ENCODE measurements at places on chromosomes 16 and 17. TPM values are rescaled to one million over a fixed set of nuclear protein-coding genes. Genes with fewer than 3 reads are reported as not detected.

DNA sequence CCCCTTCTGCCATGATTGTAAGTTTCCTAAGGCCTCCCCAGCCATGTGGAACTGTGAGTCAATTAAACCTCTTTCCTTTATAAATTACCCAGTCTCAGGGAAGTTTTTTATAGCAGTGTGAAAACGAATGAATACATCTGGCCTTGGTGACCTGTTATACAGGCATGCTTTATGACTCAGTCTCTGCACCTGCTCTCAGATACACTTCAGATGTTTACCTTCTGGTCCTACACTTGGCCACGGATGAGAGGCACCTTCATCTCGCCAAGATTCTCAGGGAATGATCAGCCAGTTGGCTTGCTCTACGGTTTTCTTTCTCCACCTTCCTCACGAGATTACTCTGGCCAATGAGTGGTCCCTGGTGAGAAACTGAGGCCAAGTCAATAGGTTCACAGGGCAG lies 304.7 kb downstream of the CA10 start:
- DNase-seq, result no peak

DNA sequence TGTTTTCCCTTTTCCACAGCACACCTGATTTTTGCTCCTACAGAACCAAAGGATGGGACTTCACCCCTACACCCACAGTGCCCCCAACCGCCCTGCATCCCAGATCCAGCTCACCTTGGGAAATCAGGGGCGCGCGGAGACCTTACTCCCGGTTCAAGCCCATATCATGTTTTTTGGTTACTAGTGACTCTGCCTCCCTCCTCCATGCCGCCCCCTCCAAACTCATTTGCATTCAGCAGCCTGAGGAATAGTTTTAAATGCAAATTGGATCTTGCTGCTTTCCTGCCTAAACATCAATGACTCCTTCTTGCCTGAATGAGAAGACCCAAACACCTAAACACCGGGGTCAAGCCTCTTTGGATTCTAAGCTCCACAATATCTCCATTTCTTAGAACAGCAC lies 331.8 kb downstream of the TMEM114 start:
- DNase-seq, result no peak

DNA sequence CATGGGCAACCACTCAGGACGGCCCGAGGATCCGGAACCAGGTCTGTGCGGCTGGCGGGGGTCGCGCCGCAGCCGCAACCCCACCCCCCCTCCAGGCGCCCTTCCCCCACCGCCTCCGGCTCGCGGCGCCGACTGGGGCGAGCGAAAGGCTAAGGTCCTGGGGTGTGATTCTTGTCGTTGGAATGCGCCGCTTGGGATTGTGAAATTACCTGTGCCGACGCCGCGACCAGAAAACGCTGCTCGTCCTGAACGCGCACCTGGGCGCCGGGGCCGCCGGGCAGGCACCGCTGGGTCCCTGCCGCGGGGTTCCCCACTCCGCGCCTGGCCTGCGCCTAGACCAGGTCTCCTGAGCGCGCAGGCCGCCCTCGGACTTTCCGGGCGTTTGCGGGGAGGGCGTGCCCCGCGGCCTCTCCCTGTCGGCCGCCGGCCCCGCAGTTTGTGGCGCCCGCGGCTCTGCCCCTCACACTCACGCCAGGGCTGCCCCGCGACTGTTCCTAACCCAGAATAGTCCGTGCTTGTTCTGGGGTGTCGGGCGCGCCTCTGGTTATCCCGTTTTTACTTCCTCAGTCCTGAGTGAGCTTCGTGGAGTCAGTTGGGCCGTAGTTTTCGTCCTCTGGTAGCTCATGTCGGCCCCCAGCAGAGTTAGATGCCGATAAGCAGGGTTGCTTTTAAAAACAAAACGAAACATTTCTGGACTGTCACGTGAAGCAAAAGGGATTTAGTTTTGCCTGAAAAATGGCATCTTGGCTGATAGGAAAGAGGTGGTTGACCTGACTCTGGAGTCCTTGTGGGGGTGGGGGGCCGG lies 147.2 kb downstream of the SPECC1 start:
- DNase-seq, result no peak

- no peak for DNase-seq
These were observed 2.1 kb downstream of the ARMC7 start for GRCh38 chr17:75111777-75112335.

GRCh38 chr17:5509482-5509881 lies 23.1 kb downstream of the MIS12 start:
- DNase-seq, result no peak

- no peak for DNase-seq
These were observed 60.1 kb upstream of the CNEP1R1 start for GRCh38 chr16:49964973-49965372.

GRCh38 chr16:21959050-21959449 lies 5.9 kb downstream of the UQCRC2 start:
- no peak for DNase-seq

GRCh38 chr16:1494129-1494640 lies 1.0 kb downstream of the TELO2 start:
- DNase-seq, result no peak

DNA sequence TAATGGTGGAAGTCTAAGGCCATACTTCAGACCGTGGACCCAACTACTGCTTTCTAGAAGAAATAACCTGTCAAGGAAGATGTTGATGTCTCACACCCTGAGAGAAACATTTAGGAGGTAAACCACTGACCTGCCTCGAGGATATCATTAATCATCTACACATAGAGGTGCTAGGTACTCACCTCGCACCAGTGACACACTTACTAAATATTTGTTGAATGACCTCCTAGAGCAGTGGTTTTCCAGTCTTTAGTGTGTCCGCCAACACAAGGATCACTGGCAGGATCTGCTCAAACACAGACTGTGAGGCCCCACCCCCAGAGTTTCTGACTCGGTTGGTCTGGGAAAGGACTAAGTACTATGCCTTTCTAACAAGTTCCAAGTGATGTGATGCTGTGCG lies 197.4 kb upstream of the CACNG5 start:
- DNase-seq, result no peak

- DNase-seq, result no peak
These were observed 35.3 kb downstream of the ADGRG5 start for GRCh38 chr16:57577691-57578224.

GRCh38 chr17:79956853-79957252 lies 78.8 kb downstream of the TBC1D16 start:
- DNase-seq, result no peak

DNA sequence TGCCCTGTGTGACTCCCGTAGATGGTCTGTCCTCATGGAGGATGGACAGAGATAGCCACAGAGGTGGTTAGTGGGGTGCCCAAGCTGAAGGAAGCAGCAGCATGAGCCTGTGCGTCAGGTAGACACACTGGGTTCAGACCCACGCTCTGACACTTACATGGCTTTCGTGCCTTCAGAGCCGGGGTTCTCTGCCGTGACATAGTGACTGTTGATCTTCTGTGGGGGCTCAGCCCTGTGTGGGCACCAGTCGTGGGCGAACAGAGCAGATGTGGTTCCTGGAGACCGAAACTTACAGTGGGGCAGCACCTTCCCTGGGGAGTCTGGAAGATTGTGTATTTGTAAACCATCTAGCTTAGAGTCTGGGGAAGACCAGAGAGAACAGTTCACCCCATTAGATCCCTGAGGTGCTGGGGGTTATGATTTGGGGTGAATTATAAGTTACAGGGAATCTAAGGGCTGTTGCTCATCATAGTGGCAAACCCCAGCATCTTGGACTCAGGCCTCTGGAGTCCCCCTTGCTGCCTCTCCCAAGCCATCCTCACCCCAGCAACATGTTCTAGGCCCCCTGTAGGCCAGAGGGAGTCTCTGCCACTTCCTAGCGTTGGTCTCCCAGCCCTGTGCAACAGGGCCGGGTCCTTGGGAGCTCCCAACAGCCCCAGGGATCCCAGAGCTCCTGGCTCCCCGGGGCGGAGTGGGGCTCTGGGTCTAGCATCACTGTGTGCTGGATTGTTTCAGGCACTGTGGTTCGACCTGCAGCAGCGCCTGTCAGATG lies 28.6 kb downstream of the NECAB2 start:
- no peak for DNase-seq

GRCh38 chr16:50252082-50252611 lies 14.2 kb upstream of the ADCY7 start:
- DNase-seq, result no peak

- no peak for DNase-seq
These were observed 17.2 kb upstream of the NUDT16L1 start for GRCh38 chr16:4675864-4676786.

GRCh38 chr17:882827-883585 lies 96.6 kb downstream of the NXN start:
- peak; percentile 63 for DNase-seq

DNA sequence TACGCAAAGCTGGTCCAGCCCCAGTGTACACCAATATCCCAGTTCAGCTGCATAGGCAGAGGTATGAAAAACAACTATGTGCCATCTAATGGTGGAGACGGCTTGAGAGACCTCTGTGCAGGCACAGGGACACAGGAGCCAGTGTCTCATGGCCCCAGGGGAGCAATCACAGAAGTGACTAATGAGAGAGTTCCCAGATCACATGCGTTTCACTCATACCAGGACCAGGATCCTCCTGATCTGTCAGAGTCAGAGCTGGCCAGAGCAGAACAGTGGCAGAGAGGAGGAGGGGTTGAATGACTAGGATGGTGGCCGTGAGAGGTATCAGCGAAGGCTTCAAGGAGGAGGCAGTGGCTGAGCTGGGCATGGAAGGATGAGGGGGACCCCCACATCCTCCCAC lies 41.1 kb downstream of the TMEM132E start:
- DNase-seq, result no peak

DNA sequence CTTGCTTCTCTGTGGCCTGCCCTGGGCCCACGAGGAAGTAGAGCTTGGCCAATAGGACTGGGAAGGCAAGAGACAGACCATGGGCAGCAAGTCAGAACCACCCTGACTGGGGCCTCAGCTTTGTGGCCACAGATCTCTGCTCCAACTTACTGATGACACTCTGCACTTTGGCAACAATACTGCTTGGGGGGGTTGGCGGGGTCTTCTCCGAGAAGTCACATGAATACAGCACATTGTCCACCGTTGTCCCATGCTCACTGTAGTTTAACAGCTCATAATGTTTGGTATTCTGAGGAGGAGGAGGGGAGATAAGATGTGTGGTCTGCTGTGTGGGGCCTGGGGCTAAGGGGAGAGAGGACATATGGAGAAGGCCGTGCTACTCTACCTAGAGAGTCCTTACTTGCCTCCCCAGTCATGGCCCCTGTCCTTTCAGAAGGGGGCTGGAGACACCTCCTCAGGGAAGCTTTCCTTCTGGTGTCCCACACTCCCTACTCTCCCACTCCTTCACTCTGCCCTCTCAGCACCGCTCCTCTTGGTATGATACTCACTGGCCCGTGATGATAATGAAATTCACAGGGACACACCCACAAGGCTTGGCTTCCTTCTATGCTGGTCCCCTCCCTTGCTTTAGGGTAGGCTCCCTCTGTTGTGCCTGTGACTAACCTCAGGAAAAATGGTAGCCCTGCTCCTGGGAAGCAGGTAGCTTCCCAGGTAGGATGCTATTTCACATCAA lies 4.0 kb upstream of the DHRS13 start:
- DNase-seq, result no peak

DNA sequence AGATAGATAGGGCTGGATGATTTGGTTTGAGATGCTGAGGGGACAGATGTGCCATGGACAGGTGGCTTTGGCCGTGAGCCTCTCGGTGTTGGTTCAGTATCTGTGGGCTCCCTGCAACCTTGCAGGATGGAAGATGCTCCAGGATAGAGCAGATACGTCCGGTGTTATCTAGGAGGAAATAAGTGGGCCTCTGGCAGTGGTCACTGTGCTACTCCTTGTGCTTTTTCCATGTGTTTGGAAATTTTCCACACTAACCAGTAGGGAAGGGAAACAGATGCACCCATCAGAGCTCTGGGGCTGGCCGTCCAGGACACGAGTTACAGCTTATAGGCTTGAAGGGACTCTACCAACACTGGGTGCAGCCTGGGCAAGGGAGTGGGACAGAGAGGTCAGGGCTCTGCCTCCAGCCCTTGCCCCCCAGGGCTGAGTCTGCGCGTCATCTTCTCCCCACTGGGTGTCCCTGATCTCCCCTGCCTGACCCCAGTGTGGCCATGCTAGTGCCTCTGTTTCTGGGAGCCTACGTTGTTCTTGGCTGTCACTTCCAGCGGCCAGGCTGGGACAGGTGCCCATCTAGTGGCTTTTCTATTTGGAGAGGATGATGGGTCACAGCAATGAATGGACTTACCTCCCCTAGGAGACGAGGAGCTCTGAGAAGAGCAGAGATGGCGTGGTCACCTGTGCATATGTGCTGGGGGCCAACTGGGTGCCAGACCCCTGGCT lies 166.9 kb downstream of the SEC14L1 start:
- DNase-seq, result no peak

- no peak for DNase-seq
These were observed 9.7 kb downstream of the CDH13 start for GRCh38 chr16:82636485-82636884.

DNA sequence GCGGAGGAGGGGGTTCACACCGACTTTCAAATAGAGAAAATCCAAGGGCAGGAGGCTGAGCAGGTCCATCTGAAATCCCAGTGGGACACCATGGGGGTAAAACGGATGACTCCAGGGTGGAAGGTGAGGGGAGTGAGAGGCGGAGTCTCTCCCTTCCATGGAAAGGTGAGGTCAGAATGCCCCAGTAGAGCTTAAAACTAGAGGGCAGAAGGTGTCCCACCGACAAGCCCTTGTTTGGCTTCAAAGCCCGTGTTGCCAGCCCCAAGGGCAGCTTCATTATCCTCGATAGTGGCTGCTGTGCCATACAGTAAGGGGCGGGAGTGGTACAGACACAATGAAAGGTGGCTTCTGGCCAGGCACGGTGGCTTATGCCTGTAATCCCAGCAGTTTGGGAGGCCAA lies 55.7 kb downstream of the CNGB1 start:
- no peak for DNase-seq

GRCh38 chr17:78120537-78120936 lies 8.0 kb downstream of the TMC6 start:
- no peak for DNase-seq

DNA sequence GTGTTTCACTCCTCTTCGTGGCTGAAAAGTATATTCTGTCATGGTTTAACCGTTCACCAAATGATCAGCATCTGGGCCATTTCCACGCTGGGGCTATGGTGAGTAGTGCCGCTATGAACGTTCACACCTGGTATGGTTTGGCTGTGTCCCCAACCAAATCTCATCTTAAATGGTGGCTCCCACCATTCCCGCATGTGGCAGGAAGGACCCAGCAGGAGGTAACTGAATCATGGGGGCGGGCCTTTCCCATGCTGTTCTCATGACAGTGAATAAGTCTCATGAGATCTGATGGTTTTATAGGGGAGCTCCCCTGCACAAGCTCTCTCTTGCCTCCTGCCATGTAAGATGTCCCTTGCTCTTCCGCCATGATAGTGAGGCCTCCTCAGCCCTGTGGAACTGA lies 45.7 kb upstream of the ZNF469 start:
- DNase-seq, result no peak

- DNase-seq, result no peak
These were observed 16.5 kb downstream of the TMEM98 start for GRCh38 chr17:32944248-32945020.

OR1A1 gene
- polyA plus RNA-seq, result not detected

TPSD1 gene
- not detected for polyA plus RNA-seq

CDC42EP4 gene
- 65.0 TPM for polyA plus RNA-seq

PPP1R27 gene
- 0.41 TPM for polyA plus RNA-seq

KCNAB3 gene
- 16.3 TPM for polyA plus RNA-seq

ATXN7L3 gene
- polyA plus RNA-seq, result 65.3 TPM

C1QTNF8 gene
- not detected for polyA plus RNA-seq

CACNG3 gene
- polyA plus RNA-seq, result 0.05 TPM

ZNF385C gene
- 5.9 TPM for polyA plus RNA-seq

TVP23B gene
- 56.1 TPM for polyA plus RNA-seq

KRTAP1-1 gene
- not detected for polyA plus RNA-seq

CD300E gene
- polyA plus RNA-seq, result 0.14 TPM

MARVELD3 gene
- 18.0 TPM for polyA plus RNA-seq

NAE1 gene
- polyA plus RNA-seq, result 88.1 TPM

CRHR1 gene
- 0.67 TPM for polyA plus RNA-seq

PRR11 gene
- 20.4 TPM for polyA plus RNA-seq

SLC5A10 gene
- polyA plus RNA-seq, result 0.48 TPM

COG7 gene
- polyA plus RNA-seq, result 21.7 TPM

ESRP2 gene
- polyA plus RNA-seq, result 29.0 TPM

PTX4 gene
- polyA plus RNA-seq, result not detected

Data from left renal cortex interstitium (tissue), 4 donors.